ENCODE measurements at places on chromosomes 1 and 21.

- no peak for DNase-seq
Measured at GRCh38 chr1:53546409-53547155, 87.4 kb downstream of the DMRTB1 start.

GRCh38 chr1:78297836-78298235 lies 192.9 kb upstream of the PTGFR start:
- DNase-seq, result no peak

DNA sequence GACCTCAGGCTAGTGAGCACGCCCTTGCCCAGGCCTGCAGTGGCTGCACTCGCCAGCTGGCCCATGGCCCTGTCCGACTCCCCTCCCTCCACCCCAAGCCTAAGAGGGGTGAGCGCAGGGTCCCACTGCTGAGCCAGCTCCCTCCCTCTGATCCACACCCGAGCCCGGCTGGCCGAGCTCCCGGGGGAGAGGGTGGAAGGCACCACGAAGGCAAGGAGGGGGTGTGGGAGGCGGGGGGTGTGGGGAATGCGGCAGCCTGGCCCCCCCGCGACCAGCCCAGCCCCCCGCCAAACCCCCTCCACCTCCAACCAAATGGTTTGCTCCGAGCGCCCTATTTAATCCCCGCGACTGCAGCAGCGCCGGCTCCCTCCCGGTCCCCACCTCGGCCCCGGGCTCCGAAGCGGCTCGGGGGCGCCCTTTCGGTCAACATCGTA lies at the start of gene CADM3:
Gene CADM3 (plus strand): TSS at position 362 of the 434 bp plus-strand sequence. CDS start 151 bp downstream, outside the sequence.
- DNase-seq, result no peak

DNA sequence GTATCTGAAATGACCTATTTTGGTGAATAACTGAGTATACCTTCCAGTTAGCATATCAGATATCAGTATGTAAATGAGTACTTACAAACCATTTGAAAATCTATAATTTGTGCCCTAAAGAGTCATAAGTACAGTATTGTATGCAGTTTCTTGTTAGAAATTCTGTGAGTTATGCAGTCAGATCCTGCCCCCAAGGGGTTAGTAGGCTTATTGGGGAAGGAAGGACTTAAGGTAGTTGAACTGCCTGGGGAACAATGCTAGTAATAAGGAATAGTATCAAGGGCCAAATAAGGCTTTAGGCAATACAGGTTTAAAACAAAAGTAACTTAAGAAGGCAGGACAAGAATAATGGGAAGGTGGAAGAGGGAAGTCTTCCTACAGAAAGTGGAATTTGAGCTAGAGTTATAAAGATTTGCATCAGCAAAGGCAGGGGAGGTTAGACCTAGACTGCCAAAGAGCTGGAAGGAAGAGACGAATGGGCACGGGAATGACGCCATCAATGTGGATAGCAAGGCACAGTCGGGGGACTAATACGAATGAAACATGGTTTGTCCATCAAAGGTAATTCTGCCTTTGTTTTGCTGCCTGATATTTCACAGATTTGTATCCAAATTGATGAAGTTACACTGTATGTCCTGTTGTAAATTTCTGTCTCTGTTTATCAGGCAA lies 182.9 kb upstream of the DPYD start:
- peak; percentile 51 for DNase-seq

GRCh38 chr1:16441282-16441665 lies 750 bp downstream of the NECAP2 start:
- peak; percentile 52 for DNase-seq

DNA sequence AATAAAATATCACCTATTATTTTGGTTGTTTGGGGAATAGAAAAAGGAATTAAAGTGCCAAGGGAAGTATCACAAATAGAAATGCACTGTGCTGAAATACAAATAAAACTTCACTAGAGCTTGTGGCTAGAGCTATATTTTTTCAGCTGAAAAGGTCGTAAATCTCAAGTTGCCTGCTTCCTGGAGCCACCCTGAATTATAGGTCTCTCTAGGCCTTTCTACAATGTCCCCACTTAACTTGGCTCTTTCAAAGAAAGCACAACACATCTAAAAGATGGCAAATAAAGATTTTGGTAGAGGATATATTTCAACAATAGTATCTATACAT lies 5.0 kb upstream of the RNF2 start:
- DNase-seq, result no peak

DNA sequence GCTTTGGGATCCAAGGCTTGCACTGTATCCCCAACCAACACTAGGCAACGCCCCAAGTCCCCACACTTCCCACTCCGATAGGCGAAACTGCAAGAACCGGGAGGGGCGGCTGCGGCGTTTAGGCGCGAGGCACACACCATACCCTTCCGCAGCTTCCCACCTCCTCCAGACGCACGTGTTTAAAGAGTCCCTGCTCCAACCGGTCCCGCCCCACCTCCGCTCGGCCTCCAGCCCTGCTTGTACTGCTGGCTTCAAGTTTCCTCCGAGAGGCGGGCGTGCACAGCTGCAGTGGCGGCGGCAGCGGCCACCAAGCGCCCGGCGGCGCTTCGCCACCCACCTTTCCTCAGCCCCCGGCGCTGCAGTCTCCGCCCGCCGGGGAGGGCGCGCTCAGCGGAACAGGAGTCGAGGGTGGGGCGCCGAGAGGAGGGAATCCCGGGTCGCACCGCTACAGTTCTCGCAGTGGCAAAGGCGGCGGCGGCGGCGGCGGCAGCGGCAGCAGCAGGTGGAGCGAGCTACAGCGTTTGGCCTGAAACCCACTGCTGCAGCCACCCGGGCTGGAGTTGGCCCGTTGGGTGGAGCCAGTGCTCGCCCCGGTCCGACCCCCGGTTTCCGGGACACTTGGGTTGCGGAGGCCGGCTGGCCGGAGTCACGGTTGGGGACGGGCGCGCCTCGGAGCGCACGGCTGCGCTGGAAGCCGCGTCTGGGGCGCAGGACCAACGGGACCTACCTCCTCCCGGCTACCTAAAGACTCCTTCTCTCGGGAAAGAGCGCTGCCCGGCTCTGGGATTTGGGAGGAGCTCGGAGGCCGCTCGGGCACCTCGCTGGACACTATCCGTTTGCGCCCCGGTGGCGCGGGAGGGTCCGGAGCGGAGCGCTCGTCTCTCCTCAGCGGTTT lies at the start of gene CNIH3:
Gene CNIH3 (plus strand): TSS at position 457 of the 895 bp plus-strand sequence. CDS start 858 bp downstream, outside the sequence.
- DNase-seq, result peak; percentile 35

- DNase-seq, result peak; percentile 21
Measured at GRCh38 chr1:207987164-207987563, 76.2 kb upstream of the CD34 start.

DNA sequence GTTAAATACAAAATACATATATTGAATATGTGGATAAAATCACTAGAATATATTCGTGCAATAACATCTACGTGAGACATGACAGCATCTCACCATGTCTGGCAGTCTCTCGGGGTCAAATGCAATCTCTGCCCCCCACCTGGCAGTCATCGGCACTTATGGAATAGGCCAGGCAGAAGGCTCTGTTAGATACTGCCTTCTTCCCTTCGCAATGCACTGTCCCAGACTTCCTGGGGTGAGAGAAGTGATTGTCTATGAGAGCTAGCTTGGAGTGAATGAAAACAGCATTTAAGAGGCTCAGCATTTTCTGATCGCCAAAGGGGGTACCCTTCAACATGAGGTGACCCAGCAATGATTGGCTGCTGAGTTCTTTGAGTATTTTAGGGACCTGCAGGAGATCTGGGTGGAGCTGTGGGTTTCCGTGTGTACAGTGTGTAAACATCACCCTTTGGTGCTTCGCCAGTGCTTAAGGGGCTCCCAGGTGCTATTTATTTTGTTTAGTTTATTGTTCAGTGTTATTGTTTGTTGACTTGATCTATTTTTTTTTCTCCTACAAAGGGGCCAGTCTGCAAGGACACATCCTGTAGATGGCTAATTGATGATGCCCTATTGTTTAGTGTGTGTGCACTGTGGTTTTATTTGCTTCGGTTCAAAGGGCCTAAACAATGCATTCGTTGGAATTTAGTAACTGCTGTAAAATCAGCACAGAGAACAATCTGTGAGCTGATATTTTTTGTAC lies 10.2 kb downstream of the ERG start:
- DNase-seq, result no peak

DNA sequence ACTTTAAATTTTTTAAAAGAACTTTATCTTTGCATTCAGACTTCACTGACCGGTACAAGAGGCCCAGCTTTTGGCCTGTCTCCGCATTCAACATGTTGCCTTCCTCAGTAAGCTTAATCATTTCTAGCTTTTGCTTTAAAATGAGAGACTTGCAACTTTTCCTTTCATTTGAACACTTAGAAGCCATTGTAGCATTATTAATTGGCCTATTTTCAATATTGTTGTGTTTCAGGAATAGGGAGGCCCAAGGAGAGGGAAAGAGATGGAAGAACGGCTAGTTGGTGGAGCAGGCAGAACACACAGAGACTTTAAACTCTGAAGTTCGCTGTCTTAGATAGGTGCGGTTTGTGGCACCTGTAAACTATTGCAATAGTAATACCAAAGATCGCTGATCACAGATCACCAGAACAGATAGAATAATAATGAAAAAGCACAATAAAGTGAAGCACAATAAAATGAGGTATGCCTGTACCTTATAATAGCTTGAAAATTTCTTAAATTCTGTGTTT lies 31.4 kb downstream of the RABGAP1L start:
- DNase-seq, result no peak

GRCh38 chr1:235068158-235069121 lies 60.2 kb downstream of the TOMM20 start:
- DNase-seq, result peak; percentile 51

- no peak for DNase-seq
Measured at GRCh38 chr1:2845869-2846268, 44.4 kb upstream of the TTC34 start.

- DNase-seq, result peak; percentile 45
Measured at GRCh38 chr1:12285496-12286143, 55.8 kb downstream of the VPS13D start.

DNA sequence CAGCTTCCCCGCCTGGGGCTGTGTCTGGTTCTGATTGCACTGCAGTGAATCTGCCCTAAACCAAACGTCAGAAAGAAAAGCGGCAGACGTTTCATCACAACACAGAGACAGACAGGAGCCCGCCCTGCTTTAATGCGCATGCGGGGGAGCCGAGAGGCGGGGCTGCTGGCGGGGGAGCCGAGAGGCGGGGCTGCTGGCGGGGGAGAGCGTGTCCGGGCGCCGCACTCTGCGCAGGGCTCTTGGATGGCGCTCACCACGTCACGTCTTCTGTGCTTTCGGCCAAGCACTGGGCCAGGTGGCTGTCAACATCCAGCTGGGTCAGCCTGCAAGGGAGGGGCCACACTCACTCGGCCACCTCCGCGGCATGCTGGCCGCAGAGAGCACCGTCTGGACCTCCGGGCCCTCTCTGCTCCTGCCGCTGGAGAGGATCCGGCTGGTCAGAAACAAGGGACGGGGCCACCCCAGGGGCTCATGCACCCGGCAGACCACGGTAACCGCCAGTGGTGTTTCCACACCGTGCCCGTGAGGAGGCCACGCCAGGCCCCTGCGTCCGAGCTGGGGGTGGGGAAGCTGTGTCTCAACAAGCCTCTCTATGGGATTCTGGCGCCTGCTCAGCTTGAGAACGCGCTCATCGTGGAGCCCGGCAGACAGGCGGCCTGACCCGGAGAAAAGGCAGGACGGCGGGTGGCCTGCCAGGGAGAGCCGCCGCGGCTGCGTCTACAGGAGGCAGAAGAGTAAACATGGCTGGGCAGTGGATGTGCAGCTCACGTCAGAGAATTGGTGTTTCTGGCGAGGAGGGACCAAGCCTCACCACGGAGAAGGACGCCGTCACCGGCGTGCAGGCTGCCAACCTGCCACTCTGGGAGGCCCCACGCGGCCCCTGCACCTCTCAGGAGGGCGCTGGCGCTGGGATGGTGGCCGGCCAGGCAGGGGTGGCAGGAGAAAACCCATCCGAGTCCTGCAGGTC lies 4.8 kb downstream of the FAAP20 start:
- DNase-seq, result peak; percentile 99

Measured in iris pigment epithelial cell (primary cell).